Activated T-cell treated with anti-CD3 and anti-CD28 coated beads for 48 hours (primary cell): ENCODE measurements at places on chromosomes 7 and 10.

GRCh38 chr10:24556750-24557742 is 166.6 kb downstream of the ARHGAP21 start:
- no peak for DNase-seq

DNA sequence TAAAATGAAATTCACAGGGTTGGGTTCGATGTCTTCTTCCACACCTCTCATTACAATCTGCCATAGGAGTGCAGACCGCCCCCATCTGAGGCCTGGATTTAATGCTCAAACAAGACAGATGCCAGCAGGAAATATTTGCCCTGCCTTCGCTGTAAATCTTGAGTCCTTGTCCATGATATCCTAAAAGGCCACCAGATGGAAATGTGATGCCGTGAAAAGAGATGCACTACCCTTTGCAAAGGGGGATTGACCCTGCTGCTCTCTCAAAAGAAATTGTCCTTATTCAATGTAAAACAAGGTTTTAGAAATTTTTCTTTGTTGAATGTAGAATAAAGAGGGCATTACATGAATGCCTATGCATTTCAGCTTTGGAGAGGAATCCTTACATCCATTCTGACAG is 37.5 kb downstream of the AGAP4 start:
- DNase-seq = no peak

DNA sequence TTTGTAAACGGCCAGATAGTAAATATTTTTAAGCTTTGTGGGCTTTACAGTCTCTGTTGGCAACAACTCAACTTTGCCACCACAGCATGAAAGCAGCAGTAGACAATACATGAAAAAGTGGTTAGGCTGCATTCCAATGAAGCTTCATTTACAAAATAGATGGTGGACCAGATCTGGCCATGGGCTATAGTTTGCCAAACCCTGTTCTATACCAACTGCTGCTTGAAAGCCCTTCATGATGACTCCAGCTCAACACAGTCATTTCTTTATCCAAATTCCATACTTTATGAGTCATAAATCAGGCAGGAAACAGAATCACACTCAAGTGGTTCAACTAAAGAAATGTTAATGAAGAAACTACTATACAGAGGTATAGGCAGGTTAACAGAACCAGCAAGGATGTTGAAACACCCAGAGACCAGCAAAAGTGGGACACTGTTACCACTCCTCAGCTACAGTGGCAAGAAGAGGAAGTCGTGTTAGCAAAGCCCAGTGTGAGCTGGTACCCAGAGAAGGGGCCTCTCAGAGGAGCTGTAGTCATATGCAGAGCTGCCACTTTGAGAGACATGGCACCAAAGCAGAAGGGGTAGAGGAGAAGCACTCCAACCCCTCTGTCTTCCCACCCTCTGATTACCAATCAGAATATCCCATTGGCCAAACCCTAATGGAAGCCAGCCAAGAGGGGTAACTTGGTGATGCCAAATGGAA is 72.5 kb downstream of the PRLHR start:
- DNase-seq = no peak

DNA sequence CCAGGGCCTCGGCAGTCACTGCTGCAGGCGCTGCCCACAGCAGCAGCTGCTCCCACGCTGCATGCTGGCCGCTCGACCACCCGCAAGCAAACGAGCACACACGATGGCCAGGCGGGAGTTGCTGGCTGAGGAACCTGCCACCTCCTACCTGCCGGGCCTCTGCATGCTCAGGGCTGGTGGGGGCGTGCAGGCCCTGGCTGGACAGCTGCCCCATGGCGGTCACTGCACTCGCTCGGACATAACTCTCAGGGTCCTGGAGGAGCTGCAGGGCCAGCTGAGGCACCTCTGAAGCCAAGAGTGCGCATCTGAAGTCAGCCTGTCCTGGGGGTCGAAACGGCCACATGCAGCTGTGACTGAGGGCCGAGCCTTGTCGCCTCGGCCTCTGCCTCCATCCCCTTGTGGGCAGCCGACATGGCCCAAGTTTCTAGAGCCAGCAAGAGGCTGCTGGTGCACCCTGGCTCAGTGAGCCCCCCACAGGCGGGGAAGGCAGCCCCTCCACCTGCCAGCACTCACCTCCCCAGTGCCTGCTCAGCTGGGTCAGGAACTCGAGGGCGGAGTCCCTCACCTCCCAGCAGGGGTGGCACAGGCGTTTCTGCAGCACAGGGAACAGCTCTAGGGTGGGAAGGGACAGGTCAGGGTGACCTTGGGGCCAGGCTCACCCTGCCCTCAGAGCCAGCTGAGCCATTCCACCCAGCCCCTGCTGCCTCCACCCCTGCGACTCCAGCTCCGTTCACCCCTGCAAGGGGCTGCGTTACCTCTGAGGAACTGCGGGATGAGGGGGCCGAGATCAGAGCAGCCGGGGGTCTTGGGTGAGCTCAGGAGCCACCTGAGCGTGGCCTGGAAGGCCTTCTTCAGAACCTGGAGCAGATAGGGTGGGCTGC is 16.1 kb downstream of the BRAT1 start:
- no peak for DNase-seq

- DNase-seq = no peak
Observed at GRCh38 chr10:5618829-5619228, 47.6 kb downstream of the ASB13 start.

DNA sequence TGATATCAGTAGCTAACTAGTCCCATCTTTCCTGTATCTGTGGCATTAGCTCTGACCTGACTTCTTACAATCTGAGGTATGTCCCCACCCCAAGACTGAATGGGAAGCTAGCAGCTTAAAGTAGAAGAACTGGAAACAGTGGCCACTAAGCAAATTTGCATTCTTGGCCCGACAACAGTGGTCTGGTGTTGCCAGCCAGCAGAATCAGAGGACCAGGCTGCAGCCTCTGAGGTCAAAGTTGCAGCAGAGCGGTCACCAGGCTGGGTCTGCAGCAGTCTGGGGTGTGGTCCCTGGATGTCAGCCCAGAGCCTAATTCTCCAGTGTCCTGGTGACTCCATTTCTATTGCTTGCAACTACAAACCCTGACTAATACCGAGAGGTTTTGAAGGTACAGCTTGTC is 26.3 kb downstream of the FAM107B start:
- DNase-seq = no peak

DNA sequence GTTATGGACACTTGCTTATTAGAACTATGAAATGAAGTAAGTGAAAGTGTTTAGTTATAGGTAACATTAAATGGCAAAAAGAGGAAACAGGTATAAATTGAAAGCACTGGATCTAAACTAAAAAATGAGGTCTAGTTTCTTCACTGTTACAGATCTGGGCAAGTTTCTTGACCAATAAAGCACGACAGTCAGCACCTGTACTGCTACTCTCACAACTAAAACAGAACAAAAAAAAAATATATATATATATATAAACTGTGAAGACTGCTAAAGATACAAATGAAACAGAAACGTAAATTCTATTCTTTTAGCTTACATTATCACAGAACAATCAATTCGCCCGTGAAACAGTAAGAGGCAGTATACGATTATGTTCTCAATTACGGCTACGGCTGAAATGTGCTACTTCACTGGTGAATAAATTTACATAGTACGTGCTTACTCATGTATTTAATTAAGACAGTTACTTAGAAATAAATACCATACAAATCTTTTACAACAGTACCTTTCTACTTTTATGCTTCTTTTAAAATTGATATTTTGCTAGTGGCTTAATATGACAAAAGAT is 4.2 kb downstream of the AHR start:
- no peak for DNase-seq

GRCh38 chr10:3104251-3104918 is 37.0 kb downstream of the PFKP start:
- no peak for DNase-seq

DNA sequence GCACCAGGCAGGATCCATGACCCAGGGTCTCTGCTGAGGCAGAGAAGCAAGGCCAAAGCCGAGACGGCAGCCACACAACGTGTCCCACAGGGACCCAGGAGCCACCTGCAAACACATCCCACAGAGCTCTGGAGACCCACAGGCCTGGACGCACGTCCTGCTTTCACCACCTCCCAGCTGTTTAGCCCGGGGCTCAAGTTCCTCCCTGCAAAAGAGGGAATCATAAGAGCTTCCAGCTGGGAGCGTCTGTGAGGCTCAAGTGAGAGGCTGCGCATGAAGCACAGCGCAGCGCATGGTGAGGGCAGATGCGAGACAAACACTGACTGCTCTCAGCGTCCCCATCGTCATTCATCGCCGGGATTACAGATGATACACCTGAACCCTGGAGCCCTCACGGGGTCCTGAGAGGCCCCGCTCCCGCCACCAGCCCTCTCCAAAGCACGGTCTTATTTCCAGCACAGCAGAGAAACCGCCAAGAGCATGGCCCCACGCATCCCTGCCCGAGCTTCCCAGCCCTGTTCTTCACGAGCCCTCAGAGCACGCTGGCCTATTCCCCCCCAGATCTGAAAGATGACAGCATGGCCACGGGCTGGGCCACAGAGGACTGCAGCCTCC is 88.7 kb downstream of the MAD1L1 start:
- no peak for DNase-seq

- peak; percentile 24 for DNase-seq
Observed at GRCh38 chr10:124092250-124092859, 1.0 kb downstream of the CHST15 start.

GRCh38 chr7:140060788-140061606 is 1.8 kb downstream of the PARP12 start:
- no peak for DNase-seq

DNA sequence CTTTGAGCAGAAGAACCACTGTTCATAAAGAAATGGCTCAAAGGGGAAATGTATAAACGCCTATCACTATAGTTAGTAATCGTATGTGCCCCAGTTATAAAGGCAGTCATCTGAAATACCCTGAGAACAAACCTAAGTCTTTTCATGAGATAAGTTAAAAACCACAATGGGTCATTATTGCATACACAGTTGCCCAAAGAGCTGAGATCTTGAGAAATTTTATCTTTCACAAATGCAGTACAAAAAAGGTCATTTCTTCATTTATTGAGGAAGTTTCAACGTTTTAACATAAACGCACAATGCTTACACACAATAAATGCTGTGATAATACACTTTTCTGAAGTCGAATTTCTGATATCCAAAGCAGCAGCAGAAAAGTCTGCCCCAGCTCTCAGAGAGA is 114.4 kb downstream of the MICU1 start:
- no peak for DNase-seq

GRCh38 chr7:17411922-17412321 is 113.5 kb downstream of the AHR start:
- no peak for DNase-seq

GRCh38 chr7:114413761-114414155 is 857 bp upstream of the FOXP2 start:
- DNase-seq = no peak

DNA sequence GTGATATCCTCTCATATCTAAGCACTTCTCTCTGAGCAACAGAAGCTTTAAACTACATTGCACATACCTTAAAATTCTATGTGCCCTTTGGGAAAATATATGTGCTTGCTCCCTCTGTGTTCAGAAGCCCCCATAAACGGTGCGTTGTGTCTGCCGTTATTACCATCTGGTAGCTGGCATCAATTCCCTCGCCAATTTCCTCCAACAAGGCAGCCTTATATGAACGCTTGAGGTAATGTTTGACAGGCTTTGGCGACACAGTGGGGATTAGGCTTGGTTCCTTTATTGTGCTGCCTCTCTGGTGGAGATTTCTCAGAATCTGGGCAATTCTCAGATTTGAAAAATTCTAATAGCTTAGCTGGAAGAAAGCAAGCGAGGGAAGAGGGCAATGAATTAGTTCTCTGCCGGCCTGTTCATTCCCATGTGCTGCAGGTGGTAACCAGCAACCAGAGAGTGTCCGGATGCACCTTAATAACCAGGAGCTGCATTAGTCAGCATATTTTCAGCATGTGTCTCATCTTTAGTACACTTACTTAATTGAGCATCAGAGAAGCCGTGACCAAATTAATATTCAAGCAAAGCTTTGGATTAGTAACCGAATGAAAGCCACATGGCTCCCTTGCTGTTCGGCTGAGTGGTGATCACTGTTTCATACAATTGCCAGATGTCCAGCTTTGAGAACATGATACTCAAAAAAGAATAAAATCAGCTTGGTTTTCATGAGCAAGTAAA is 7.3 kb upstream of the PPP1R17 start:
- DNase-seq = no peak

DNA sequence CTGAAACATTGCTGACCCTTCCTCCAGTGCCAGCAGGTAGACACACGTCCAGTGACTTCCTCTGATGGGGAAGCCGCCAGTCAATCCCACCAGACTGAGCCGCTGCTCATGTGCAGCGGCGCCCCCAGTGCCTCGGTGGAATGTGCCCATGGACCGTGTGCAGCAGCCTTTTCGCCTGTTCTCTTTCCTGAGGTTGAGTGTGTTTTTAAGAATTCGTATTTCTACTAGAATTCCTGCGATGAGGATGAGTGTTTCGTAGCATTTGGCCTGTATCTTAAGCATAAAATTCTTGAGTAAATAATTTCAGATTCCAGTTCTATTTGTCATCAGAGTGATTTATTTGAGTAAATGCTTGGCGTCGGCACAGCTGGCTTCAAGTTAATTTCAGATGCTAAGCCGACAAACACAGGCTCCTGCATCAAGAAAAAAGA is 35.4 kb downstream of the BNIP3 start:
- no peak for DNase-seq

GRCh38 chr7:12719981-12720865 is 32.8 kb downstream of the ARL4A start:
- DNase-seq = no peak

GRCh38 chr10:31770307-31770902 is 158.2 kb downstream of the ARHGAP12 start:
- DNase-seq = peak; percentile 34

GRCh38 chr10:48946332-48946731 is 6.7 kb upstream of the LRRC18 start:
- DNase-seq = no peak

GRCh38 chr7:14861456-14861855 is 41.1 kb downstream of the DGKB start:
- DNase-seq = no peak

- DNase-seq = no peak
Observed at GRCh38 chr7:90520484-90520883, 51.0 kb downstream of the PTTG1IP2 start.

DNA sequence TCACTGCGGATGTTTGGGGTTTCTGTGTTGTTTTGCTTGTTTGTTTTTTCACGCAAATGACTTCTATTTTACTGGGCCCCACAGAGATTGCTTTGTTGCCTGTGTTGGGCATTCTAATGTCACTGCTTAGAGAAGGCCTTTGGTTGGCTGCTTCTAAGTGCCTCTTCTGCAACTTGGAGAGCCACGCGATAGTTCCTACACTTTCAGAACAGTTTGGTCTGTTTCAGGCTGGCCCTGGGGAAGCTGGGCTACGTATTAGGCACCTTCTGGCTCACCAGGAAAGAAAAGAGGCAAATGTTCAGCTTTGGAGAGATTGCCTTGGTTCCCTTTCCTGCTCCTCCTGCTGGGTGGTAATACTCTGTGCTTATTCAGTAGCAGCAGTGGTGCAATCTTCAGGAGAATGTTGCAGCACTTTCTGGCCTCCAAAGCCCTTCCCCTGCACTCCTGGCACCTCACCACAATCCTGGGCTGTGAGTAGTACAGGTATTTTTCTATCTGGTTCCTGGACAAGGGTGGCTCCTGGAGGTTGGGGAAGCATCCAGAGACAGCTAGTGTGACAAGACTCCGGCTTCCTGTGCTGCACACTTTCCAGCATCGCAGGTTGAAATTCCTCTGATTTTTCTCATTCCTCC is 1.2 kb downstream of the ANTXRL start:
- DNase-seq = no peak
